ENCODE measurements at places on chromosomes 13 and 19.
A peak's percentile ranks its signal among the peaks of the same experiment; 100 is the strongest.

DNA sequence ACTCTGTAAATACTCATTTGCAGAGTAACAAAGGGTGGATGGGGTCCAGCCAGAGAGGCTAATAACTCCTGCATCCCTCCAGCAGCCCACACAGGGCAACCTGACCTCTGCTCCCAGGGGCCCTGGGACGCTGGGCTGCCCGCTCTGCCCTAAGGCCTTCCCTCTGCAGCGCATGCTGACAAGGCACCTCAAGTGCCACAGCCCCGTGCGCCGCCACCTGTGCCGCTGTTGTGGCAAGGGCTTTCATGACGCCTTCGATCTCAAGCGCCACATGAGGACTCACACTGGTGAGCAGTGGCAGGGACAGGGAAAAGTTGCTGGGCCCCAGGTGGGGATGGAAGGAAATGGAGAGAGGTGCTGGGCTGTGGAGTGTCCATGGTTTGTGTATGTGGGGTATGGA lies 1.7 kb downstream of the OVOL3 start:
- no peak for DNase-seq

- DNase-seq, result no peak
Observed at GRCh38 chr19:44557933-44558332, 28.5 kb upstream of the CEACAM20 start.

DNA sequence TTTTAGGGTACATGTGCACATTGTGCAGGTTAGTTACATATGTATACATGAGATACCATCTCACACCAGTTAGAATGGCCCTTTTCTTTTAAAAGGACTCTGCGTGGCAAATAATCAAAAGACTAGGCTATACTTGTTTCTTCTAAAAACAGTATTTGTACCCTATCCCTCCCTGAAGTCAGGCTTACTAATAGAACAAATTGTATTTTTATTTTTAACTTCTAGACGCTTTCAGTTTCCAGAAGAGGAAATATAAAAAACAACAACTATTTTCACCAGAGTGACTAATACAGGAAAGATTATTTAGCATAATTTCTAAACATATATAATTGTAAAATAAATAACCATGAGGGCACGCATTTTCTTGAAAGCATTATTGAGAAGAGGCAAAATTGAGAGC lies 83.6 kb downstream of the ITGBL1 start:
- no peak for DNase-seq

GRCh38 chr13:105991131-105991530 lies 544.3 kb downstream of the EFNB2 start:
- no peak for DNase-seq

DNA sequence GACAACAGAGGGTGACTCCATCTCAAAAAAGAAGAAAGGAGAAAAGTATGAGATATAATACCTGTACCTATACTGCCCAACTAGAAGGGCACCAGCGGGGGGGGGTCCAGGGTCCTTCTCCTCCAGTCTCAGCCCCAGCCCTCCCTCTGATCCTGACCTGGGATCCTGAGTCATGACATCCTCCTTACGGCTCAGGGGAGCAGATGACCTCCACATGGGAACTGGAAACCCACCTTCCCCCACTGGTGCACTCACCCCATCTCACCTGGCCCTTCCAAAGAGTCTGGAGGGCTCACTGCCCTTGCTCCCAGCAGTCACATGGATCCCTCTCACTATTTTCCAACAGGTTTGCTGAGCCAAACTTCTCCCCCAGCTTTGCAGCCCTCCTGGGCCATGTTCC lies 24.2 kb downstream of the TUBA3C start:
- DNase-seq, result no peak

DNA sequence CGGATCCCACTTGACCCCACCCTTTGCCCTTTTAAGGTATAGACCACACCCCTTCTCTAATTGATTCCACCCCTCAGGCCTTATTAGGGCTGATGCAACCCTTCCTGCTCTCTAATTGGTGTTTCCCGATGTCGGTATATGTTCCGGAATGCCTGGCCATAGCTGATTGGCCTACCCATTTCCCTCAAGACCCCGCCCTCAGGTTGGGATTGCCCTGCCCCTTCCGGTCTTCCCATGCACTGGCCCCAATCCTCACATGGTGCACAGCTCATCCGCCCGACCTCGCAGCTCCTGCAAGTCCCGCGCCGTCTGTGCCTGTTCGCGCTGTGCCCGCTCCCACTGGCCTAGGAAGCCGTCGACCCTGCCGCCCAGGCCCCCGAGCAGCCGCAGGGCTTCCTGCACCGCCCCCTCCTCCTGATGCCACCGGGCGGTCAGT lies 18.1 kb downstream of the TSKS start:
- no peak for DNase-seq

DNA sequence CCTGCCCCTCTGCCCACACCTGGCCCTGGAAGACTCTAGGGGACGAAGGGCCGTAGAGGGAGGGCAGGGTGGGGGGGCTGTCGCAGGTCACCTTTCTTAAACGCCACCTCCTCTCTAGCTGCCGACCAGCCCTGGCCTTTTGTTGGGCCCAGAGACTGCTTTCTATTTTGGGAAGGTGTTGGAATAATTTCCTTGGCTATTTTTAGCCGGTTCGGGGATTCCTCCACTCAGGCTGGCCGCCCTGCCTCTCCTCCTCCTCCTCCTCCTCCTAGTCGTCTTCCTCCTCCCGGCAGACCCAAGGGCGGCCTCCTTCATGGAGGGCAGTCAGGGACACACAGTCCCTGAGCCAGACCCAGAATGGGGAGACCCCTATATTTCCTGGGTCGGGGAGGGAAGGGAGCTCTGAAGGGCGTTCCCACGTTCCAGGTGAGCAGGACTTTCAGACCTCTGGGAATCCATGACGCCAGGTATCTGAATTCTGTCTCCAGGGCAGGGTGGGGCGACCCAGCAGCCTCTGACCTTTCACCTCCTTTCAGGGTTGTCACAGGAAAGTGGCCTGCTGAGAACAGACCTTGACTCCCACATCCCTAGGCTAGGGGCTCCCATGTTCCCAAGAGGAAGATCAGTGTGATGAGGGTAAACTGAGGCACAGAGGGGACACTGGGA lies 19.9 kb downstream of the GADD45B start:
- no peak for DNase-seq

DNA sequence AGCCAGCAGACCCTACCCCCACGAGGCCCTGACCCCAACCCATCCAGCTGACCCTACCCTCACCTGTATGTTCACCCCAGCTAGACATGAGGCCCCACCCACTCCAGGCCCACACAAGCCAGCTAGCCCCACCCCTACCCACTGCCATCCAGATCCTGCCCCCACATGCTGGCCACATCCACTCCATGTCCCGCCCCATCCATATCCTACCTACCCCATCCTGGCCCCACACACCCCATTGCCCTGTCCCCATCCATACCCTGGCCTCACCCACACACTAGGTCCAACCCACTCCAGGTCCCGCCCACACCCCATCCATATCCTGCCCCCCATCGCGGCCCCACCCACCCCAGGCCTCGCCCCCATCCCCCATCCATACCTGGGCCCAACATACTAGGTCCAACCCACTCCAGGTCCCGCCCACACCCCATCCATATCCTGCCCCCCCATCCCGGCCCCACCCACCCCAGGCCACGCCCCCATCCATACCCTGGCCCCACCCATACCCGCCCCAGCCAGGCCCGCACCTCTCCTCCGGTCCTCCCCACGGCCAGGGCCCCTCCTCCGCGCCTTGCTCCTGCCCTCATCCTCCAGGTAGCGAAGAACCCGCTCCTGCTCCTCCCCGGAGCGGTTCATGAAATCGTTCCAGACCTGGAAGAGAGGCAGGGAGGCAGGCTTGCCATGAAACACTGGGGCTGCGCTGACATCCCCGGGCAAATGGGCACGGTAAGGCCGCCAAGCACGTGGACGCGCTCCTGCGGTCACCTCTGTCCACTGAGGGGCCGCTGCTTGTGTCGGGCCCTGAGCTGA lies 7.2 kb downstream of the RNU6-9 start:
- no peak for DNase-seq

GRCh38 chr13:44583137-44583536 lies 7.0 kb upstream of the TSC22D1 start:
- no peak for DNase-seq

DNA sequence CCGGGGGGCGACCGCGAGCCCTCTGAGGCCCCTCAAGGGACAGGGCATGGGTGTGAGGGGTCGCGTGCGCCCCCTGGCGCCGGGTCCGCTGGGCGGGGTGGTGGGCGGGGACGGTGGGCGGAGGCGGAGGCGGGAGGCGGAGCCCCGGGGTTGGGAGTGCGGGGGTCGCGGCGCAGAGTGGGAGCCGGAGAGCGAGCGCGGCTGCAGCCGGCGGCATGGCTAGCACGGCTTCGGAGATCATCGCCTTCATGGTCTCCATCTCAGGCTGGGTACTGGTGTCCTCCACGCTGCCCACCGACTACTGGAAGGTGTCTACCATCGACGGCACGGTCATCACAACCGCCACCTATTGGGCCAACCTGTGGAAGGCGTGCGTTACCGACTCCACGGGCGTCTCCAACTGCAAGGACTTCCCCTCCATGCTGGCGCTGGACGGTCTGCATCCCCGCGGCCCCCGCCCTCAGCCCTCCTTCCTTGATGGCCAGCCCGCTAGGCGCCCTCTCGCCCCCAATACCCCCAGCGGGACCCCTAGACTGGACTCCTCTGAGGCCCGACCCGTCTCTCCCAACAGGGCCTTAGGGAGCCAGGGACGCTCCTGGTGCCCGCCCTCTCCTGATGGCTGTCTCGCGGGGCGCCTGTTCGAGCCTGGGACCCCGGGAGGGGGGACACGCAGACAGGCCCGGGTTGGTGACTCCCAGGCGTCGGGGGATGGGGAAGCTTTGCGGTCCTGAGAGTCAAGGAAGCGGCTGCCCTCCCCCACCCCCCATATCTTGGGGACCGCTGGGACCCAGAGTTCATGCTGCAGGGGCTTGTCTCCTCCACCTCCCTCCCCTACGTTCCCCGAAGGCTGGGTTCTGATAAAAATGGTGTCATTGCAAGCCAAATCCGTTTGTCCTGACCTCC lies at the start of gene CLDN10:
TSS of gene CLDN10 (plus strand) at position 182 of the 903 bp plus-strand sequence. CDS start at position 216, 34 bp downstream.
- DNase-seq, result no peak

DNA sequence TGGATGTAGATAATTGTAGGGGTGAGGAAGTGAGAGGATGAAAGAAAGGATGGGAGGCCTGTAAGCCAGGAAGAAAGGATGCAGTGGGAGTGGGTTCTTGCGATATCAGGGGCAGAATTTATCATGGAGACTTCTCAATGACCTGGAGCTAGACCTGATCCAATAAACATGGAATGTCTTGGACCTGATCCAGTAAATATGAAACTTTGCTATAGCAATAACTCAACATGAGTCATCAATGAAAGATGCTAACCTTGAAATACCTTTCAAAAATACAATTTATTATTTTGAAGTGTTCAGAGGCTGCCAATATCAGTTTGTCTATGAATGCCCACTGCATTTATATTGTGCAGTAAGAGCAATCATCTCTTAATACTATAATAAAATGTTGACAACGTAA lies 279.5 kb downstream of the POU4F1 start:
- DNase-seq, result no peak

DNA sequence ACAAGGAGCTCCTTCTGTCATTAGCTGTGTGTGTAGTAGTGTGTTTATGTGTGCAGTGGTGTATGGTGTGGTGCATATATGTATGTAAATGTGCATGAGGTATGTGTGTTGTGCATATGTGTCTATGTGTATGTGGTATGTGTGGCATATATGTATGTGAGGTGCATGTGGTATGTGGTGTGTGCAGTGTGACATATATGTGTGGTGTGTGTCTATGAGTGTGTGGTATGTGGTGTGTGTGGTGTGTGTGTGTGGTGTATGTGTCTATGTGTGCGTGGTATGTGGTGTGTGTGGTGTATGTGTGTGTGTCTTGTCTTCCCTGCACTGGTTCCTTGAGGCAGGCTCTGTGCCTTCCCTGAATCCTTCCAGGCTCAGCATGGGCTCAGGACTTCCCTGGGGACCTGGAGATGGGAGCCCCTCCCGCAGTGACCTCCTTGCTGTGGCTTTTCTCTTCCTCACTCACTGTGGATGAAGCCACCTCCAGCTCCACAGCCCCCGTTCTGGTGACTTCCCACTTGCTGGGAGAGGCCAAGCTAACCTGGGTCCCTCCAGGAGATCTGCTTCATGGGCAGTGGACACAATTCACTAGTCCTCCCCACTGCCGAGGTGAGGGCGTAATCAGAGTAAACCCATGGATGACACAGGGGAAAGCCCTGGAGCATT lies 64.2 kb downstream of the CCDC70 start:
- DNase-seq, result no peak

- no peak for DNase-seq
Observed at GRCh38 chr13:53045189-53045588, 16.6 kb downstream of the OLFM4 start.

DNA sequence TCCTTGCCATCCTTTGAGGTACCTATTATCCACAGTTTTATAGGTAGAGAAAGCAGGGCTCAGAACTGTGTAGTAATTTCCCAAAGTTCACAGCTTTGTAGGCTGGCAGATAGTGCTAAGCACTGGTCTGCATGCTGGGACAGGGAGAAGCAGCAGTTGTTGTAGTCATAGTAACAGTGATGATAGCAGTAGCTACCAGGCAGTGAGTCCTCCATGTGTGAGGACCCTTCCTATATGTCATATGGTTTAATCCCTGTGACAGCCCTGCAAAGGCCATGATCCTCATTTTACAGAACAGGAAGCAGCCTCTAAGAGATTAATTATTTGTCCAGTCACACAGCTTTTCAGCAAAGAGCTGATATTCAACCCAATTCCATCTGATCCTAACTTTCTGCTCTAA lies 21.0 kb downstream of the SERP2 start:
- no peak for DNase-seq

DNA sequence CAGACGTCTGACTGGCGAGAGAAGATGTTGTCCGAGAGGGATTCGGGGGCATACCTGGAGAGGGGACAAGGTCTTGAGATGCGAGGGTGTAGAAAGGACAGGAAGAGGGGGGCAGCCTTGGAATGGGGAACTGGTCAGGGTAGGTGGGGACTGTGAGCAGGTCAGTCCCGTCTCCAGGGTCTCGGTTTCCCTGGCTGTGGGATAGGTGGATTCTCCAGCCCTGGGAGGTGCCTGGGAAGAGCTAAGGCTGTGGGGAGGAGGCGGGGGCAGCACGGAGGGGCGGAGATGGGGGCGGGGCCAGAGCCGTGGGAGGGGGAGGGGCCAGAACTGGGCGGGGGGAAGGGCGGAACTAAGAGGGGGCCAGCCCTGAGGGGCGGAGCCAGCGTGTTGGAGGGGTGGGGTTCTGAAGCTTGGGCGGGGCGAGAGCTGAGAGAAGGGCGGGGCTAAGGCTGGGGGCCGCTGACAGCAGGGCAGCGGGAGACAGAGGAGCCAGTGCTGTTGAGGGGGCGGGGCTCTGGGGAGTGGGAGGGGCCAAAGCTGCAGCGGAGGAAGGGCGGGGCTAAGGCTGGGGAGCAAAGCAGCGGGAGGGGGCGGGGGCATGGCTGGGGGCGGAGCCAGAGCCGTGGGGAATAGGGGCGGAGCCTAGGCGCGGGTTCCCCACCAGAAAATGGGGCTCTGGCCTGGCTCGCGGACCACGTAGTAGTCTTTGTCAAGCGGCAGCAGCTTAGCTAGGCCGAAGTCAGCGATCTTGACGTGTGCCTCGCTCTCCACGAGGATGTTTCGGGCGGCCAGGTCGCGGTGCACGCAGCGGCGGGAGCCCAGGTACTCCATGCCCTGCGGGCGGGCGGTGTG lies 9.5 kb upstream of the INSL3 start:
- peak; percentile 17 for DNase-seq

DNA sequence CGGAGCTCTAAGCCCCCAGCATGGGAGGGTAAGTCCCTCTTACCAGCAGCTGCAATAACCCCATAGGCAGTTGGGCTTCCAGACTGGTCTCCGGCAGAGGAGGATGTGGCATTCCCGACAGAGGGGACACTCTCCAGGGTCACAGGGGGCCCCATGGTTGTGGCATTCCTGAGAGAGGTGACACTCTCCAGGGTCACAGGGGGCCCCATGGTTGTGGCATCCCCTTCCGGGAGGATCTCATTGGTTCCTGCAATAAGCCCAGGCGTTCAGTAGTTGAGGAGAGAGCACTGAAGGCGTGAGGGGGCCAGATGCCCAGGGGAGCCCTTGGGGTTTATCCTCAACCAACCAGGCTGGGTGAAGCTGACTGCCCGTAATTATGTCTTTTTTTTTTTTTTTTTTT lies 5.4 kb downstream of the CD320 start:
- no peak for DNase-seq
